ENCODE measurements at places on chromosomes 5 and 9.

DNA sequence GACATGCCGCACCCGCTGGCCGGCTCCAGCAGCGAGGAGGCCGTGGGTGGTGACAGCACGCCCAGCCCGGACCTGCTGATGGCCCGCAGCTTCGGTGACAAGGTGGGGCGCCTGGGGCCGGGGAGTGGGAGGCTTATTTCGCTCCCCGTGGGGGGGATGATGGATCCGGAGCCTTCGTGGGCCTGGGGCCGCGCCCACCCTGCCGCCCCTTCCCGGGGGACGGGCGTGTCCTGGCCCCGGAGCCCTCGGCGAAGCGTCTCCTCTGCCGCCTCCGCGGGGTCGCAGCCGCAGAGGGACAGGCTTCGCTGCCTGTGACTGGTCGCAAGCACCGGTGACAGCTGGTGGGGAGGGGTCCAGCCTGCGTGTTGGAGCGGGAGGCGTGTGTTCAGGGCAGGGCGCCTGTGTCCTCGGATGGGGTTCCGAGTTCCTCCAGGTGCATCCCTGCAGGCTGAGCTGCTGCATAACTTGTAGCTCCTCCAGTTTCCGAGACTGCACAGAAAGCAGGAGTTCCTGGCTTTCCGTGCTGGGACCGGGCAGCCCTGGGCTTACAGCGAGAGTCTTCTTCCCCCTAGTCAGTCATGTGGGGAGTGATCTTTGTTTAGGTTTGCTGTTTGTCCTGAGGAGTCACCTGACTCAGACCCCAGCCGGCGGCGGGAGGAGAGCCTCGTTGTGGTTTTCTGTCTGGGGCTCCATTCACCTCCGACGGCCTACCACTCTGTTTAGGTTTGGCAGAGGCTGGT, 666 bp downstream of the SNX30 start:
- no peak for DNase-seq

DNA sequence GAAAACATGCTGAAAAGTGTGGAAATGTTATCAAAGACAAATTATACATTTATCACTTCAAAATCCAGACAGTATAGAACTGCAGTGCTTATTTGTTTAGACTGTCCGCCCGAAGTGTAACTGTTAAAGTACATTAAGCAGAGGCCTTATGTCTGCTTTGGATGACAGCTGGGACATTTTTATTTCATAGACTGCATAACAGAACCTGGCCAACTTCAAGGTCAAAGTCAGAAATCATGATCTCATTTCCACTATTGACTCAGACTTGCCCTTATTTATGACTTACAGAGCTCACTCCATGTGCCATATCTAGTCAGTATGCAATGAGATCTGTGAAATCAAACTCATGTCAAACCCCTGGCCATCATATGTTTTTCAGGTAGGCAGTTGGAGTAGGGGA, 87.7 kb downstream of the RAB3C start:
- no peak for DNase-seq

GRCh38 chr9:99368341-99369326, 146.6 kb downstream of the SEC61B start:
- no peak for DNase-seq

- DNase-seq = no peak
These were observed 281.2 kb upstream of the RGMB start for GRCh38 chr5:98492258-98492657.

DNA sequence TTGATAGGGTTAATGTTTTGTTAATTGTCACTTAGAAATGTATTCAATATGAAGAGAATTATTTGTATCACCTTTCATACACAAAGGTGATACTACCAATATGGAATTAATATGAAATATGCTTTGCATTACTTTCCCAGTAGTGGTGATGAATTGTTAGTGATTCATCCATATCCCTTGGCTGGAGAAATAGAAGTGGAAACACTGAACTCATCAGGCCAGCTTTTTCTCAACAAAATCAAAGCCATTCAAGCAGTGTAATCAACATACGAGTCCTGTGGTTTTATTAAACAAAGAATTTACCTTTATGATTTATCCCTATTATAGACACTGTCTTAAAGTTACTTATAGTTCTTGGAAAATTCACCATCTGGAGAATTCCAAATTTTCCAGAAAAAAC, 264.0 kb upstream of the MEF2C start:
- no peak for DNase-seq

DNA sequence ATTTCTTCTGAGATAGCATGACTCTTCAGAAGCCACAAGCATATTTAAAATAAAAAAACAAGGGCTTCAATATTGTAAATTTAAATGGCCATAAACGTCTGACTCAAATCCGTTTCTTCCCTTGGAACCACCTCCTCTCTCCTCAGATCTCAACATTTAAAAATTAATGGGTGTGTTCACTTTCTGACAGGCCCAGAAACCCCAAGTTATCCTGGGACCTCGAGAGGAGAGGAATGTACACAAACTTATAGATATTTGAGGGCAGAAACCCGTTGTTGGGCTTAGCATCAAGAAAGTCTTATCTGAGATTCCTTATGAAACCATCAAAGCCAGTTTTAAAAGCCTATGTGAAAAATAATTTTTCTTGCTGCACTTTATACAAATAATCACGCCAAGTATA, 29.2 kb downstream of the MLLT3 start:
- DNase-seq = no peak

- no peak for DNase-seq
These were observed 228.9 kb upstream of the SNX2 start for GRCh38 chr5:122545986-122546385.

- DNase-seq = no peak
These were observed 334.0 kb downstream of the PSAT1 start for GRCh38 chr9:78630966-78631365.

DNA sequence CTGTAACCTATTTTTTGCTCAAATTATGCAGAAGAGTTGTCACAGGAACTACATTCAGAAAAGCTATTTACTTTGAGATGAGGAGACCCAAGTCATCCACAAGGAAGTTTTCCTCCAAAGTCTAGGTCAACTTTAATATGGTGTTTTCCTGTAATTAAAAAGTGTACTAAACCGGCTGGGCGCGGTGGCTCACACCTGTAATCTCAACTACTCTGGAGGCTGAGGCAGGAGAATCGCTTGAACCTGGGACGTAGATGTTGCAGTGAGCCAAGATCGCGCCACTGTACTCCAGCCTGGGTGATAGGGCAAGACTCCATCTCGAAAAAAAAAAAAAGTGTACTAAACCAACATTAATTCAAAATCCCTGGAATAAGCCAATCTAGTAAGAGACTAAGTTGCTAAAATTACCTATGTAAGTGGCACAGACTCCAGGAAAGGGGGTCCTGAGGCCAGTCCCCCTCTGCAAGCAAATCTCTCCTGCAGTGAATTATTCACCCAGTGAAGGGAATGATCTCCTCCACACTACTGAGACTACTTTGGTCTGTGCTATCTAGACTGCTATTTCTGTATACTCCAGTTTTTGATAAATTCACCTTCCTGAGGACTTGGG, 38.9 kb downstream of the FNBP1 start:
- DNase-seq = no peak

DNA sequence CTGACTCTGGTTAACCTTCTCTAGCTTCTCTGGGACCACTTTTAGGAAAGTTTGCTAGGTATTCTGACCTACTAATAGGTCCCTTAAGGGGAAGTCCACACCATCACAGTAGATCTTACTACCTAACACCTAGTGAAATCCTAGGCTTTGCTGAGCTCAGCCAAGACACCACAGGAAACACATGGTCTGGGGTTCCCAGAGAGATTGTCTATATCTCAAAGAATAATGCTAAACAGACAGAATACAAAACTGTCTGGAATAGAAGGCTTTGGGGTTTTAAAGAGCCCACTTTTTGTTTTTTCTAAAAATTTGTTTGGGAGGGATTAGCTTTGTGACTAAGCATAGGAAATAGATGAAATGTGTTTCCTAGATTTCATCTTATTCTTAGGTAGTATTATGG, 395.1 kb downstream of the ARHGEF28 start:
- no peak for DNase-seq

- DNase-seq = no peak
These were observed 120.7 kb downstream of the MYO10 start for GRCh38 chr5:16815432-16815831.

GRCh38 chr9:76162751-76163500, 231.3 kb downstream of the RFK start:
- DNase-seq = no peak

- DNase-seq = no peak
These were observed 33.0 kb upstream of the CTNNAL1 start for GRCh38 chr9:109046346-109046745.

Data from stimulated activated CD4-positive, alpha-beta T cell treated with anti-CD3 and anti-CD28 coated beads, TNF-alpha, amount 100 ng/mL, for 1 hour (primary cell).